ENCODE measurements at places on chromosomes 2 and 18.

DNA sequence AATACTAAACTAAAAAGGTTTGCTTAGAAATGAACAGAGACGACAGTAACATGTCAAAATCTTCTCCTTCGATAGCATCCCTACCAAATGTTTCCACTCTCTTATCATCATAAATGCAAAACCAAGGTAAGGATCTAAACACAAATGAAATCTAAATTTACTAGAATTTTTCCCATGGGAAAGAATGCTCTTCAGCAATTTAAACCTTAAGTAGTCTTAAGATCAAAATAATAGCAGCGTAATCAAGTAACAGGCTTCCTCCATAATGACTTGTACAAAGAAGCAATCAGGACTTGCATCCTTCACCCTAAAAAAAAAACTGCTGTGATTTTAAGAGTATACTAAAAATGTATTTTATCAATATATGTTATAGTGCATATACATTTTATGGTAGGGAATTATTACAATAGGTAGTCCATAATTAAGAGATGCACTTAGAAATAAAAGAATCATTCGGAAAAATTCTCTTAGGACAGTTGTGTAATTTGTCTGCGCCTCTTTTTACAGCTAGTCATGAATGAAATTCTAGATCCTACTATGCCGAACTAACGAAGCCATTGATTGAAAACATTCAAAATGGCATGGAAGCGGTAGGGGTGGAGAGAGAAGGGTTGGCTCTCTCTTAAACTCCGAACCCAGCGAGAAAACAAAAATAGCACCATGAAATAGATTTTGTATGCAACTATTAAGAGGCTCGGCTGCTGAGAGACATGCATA, 1.3 kb downstream of the PGAP1 start:
- DNase-seq: no peak

GRCh38 chr2:9037166-9037565, 33.7 kb upstream of the MBOAT2 start:
- no peak for DNase-seq

GRCh38 chr18:22355598-22355997, 62.1 kb downstream of the CTAGE1 start:
- no peak for DNase-seq

DNA sequence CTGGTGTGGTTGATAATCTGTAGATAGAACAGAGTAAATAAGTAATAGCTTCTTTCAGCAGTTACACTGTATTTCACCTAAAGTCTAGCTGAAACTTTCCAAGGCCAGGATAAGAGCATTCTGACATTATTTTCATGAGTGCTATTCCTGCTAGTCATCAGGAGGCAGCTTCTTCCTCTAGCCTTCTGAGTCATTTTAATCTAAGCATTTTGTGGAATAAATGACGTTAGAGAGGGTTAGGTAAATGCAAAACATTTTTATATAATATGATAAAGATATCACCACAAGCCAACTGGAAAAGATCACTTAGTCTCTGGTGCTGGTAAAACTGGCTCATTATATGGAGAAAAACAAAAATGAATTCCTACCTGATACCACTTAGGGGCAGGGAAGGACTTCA, 138.5 kb downstream of the MEP1B start:
- DNase-seq: no peak

DNA sequence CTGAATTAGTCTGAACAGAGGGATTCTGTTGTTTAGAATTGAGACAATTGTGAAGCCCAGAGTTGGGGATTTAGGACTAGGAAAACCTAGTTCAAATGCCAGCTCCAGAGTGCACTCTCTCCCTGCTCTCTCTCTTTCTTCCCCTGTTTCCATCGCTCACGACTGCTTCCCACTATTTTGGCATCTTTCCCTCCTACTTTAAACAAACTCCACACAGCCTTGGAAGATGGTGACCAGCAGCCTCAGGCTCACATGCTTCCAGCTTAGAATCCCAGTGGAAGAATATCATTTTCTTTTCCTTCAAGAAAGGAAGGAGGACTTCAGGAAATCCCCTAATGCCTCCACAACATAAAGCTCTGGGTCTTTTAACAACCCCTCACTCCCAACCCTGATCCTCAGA, 6.1 kb upstream of the DNMT3A start:
- DNase-seq: no peak

DNA sequence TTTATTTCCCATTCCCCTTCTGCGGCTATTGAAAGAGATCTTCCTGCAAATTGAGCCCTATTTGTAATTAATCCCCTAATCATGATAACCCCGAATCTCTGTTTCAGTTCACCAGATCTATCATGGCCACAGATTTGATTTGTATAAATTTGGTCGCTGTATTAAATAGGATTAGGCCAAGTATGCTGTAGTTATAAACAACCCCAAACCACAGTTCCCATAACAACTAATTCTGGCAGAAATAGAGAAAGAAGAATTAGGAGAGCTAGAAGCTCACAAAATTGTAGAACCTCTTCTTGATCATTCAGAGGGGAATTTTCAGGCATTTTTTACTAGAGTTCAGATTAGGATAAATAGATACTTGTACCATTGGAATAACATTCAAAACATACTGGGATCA, 433.7 kb upstream of the TNP1 start:
- DNase-seq: no peak

GRCh38 chr2:202165945-202166344, 72.5 kb downstream of the SUMO1 start:
- no peak for DNase-seq

GRCh38 chr2:96832408-96832753, 11.4 kb downstream of the ANKRD23 start:
- no peak for DNase-seq

DNA sequence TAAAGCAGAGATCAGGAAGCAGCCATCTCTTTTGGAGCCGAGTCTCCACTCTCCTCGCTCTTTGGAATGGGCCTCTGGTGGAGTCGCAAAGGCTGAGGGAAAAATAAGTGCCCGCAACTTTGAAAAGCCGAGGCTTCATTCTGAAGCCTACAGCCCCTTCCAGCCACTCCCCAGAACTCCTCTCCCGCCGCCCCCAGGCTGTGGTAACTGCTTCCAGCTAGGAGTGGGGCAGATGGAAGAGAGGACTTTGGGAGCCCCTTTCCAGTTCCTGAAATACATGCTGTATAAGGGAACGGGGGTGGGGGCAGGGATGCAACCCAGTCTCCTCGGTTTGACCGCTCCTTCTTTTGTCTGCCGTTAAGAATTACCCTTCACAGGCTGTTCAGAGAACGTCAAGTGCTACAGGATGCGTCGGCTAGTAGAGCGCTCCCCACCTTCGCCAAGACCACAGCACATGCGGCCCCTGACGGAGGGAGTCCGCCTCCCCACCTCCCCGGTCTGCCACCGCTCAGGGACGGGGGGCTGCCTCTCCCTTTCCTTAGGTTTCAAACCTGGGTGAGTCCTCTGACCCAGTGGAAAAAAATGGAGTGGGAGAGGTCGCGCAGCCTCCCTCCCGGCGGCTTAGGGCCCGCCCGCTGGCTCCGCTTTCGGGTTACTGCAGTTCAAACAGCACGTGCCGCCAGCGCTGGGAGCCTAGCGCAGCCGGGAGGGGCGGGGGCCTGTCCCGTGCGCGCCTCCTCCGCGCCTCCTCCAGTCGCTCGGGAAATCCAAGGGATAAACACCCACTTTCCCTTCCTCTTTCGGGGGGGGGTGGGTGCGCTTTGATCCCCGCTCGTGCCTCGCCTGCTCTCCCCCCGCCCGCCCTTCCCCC, 4.9 kb downstream of the CYP26B1 start:
- peak; percentile 53 for DNase-seq

DNA sequence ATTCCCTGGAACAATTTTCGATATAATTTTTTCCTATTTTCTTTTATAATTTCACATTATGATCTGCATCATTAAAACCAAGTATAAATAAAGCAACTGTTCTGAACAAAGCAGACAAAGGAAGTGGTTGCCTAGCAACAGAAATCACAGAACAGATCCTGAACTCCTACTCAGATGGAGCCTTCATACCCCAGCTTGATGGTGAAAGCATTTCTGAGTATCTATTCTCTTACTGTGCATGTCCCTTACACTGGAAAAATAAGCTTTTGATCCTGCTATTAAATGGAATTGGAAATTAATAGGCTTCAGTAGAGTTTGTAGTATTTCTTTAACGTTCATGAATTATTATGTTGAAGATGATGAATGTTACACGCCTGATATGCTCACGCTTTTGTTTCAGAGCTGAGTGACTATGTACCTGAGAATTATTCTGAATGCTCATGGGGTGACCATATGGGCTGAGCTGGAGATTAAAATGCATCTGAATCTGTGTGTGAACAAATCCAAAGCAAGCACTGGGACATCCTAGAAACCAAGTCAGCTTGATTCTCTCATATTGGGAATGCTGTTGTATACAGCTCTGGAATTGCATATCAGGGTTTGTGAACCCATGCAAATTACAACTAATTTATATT, 254.0 kb downstream of the KCNJ3 start:
- no peak for DNase-seq

Data from mucosa of gallbladder (tissue), 1 donor.